ENCODE measurements at places on chromosomes 6 and 20.

GRCh38 chr6:24228681-24229255 is 102.8 kb downstream of the NRSN1 start:
- DNase-seq = no peak

- DNase-seq = no peak
These were observed 43.9 kb upstream of the EXOC2 start for GRCh38 chr6:736657-737446.

- no peak for DNase-seq
These were observed 70.1 kb downstream of the ZC2HC1B start for GRCh38 chr6:143934331-143934730.

DNA sequence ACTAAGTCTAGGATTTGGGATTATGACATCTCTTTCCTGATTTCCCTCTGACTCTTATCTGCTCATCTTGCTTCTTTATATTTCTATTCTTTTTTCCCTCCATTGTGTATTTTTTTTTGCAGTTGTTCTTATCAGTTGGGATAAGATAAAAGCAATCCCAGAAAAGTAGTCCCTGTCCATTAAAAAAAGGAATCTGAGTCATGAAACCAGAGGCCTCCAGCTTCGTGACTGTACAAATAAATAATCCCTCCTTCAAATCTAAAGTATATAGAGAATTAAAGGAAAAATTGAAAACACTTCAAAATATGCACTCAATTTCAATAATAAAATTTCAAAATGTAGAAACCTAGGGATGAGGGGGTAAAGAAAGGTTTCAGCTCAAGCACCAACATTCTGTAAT is 317.8 kb upstream of the NT5E start:
- DNase-seq = no peak

DNA sequence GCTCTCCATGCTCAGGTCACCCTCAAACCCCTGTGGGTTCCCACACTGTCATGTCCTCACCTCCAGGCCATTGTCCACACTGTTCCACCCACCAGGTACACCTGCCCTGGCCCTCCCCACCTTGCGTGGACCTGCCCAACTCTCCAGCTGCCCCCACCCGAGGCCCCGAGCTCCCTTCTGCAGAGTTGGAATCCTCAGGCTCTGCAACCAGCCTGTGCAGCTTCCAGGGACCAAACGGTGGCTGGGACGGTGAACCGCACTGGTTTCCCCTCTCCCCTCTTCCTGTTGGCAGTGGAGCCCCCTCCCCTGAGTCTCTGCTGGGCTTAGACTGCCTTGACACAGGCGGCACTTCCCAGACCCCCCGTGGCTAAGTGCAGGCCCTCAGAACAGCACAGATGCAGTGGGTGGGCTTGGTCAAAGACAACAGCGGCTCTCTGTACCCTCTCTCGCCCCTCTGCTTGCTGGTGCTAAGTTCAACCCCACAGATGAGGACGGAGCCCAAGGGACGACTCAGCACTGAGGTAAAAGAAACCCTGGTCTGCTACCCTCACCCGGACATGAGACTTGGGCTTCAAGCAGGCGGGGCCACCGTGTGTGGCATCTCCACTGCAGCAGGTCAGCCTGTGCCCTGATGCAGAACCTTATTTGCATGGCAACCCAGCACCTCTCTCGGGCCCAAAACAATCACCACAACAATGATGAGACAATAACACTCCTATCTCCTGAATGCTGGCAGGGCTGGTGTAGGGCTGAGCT is 11.0 kb downstream of the ZBP1 start:
- no peak for DNase-seq

- no peak for DNase-seq
These were observed 22.7 kb upstream of the MLN start for GRCh38 chr6:33826537-33826936.

DNA sequence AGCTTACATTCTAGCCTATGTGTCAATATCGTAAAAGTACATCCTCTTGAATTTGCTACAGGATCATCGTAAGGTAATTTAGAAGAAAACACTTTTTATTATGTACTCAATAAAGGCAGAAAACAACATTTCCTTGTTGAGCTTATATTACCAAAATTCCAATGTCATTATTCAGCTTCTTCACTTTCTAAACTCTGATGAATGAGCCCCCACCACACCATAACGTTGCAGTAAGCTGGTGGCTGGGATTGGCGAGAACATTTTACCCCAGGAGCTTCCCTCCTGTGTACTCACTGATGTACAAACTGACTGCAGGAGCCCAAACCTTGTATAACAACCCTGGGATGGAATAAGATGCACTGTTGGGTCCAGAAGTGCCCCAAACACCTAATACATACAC is 238.1 kb upstream of the MARCKS start:
- DNase-seq = no peak

- DNase-seq = no peak
These were observed 251.7 kb upstream of the QKI start for GRCh38 chr6:163162874-163163213.
